ENCODE measurements at places on chromosomes 11 and 22.

- DNase-seq = peak; percentile 51
Measured at GRCh38 chr22:28112548-28113043, 193.5 kb upstream of the PITPNB start.

- DNase-seq = no peak
Measured at GRCh38 chr22:27747396-27748221, 53.9 kb downstream of the MN1 start.

DNA sequence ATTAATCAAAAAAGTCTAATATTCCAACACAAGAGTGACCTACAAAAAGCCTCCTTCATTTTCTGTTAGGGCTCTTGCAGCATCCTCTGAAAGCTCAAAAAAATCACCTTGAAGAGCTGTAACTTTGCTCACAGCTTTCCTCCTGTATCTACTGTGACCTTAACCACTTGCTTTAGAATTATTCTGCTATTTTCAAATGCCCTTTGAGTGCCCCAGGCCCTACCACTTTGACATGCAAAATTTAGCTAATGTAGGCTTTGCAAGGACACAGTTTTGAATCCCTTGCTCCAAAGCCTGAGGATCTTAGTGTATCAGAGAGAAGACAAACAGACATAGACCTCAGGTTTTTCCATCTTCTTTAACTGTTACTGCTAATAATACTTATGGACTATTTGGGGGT, 253.1 kb downstream of the LRRC4C start:
- DNase-seq = no peak

DNA sequence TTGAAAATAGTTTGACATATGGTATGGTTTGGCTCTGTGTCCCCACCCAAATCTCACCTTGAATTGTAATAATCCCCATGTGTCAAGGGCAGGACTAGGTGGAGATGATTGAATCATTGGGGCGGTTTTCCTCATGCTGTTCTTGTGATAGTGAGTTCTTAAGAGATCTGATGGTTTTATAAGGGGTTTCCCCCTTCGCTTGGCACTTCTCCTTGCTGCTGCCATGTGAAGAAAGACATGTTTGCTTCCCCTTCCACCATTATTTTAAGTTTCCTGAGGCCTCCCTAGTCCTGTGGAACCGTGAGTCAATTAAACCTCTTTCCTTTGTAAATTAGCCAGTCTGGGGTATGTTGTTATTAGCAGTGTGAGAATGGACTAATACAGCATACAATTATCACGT, 7.7 kb downstream of the KCTD21 start:
- DNase-seq = no peak

DNA sequence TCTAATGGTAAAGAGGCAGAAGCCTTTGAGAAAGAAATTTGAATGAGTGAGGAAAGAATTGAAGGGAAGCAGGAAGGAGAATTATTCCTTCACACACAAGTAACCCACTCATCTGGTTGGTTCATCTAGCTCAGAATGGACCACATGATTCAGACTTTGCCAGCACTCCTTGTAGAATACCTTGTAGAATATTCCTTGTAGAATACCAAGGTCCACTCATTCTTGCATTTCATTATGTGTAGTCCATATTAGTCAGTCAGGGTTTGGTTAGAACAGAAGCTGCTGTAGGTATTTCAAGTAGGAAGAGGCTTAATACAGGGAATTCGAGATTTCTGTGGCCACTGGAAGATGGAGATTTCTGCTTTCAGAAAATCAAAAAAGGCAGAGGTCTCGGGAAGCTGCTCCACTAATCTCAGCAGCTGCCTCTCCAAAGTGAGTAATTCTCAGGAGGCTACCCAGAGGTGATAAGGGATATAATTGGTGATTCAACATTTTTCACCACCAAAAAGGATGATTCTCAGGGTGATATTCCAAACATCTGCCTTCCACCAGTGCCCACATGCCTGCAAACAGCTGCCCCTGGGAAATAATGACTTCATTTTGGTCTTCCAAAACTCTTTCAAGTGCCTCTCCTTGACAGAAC, 329.1 kb downstream of the TMEM135 start:
- no peak for DNase-seq

DNA sequence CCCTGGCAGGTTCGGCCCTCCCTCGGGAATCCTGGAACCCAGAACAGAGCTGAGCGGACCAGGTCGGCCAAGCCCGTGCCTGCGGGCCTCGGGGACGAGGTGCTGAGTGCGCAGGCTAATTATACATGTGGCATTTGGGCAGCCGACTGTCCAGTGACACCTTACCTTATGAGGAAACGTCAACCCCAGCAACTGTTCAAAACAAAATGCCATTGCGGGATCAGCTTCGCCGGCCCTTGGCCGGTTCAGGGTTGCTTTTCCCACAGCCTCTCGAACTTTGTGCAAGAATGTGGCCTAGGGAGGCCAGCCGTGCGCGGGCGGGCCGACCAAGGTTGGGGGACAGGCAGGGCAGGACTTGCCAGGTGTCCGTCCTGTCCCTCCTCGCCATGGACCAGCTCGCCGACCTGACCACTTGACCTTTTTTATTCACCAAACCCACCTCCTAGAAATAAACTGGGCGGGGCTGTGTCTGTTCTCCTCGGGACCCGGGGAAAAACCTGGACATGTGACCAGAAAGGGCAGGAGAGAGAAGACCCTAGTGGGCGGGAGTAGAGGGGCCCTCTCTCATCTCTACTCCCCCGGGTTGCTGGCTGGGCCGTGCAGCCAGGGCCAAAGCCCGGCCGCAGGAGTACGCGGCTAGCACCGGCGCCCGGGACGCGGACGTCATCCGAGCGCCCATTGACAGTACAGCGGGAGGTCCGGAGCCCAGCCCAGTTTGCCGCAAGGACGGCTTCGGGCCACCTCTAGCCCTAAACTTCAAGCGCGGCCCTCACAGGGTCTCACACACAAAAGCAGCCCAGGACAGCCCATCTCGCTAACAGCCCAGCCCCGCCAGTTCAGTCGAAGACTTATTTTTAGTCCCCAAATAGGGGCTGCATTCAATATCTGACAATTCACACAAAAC, 134.3 kb upstream of the C11orf58 start:
- DNase-seq = no peak

DNA sequence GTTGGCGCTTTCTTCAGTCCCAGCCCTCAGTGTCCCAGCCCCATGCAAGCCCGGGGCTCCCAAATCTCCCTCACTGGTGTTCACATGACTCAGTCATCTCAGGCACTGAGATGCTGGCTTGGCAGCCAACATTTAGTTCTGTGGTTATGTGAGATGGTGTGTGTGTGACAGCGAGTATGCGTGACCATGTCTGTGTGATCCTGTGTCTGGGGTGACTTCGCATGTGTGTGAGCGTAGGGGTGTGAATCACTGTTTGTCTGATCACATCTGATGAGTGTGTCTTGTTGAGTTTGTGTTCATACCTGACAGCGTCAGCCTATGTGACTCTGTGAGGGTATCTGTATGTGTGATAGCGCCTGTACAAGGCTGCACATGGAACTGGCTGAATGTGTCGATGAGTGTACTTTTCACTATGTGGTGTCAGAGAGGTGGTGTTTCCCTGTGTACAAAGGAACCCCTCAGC, 16.2 kb downstream of the CREB3L1 start:
- no peak for DNase-seq

DNA sequence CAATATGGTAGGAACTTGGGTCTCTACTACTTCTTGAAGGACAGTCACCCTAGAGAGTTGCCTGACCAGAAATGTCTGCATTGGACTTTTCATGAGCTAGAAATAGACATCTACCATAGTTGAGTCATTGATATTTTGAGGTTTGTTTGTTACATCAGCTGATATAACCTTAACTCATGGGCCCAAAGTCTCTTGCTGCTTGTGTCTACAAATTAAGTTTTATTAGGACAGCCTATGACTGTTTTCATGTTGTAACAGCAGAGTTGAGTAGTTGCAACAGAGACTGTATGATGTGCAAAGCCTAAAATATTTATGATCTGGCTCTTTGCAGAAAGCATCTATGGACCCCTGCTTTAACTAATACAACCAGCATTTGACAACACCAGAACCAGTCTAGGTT, 155.3 kb downstream of the MIAT start:
- DNase-seq = no peak

- no peak for DNase-seq
Measured at GRCh38 chr11:119120639-119121007, 757 bp upstream of the HINFP start.

DNA sequence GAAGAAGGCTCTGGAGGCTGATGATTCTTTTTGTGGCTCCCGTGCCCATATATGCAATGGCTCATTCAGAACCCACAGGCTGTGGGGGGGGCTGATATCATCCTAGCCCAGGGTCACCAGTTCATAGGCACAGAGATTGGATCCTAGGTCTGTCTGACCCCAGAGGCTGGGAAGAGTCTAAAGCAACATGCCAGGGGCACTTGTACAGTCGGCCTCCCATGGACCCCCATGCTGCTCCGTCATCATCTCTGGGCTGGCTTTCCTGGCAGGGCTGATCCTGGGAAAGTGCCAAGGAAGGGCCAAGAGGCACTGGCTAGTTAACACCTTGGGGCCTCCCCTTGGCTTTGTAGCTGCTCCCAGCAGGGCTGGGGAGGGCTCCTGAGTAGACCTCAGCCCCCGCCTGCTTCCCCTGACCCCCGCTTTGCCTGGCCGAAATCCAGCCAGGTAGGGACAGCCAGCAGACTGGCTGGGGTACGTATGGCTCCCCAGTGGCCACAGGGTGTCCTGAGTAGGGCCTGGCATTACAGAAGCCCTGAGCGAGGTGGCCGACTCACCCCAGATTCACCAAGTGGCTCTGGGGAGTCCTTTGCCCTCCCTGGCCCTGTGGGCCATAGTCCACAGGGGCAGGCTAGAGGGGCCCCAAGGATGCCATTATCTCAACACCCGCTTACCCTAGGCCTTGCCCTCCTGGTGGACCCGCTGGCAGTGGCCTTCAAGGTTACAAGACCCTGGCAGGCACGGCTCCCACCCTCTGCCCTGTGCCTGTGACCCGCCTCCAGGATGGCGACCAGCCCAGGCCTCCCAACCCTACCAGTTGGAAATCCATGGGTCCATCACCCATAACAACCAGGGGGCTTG, 22.5 kb downstream of the FADS3 start:
- no peak for DNase-seq

DNA sequence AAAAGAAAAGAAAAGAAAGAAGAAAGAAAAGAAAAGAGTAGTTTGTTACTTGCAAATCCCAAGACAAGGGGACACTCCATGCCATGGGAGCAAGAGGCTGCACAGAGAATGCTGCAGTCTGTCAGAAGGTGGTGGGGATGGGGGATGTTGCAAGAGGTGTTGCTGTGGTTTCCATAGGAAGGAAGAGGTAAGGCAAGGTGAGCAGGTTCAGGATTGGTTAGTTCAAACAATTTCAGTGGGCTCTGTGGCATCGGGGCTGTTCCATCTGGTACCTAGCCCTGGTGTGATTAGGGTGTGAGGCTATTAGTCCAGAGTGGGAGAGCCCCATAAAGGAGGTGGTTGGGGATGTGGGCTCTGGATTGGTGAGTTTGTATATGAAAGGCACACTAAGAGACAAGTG, 172.7 kb downstream of the BCR start:
- DNase-seq = no peak

DNA sequence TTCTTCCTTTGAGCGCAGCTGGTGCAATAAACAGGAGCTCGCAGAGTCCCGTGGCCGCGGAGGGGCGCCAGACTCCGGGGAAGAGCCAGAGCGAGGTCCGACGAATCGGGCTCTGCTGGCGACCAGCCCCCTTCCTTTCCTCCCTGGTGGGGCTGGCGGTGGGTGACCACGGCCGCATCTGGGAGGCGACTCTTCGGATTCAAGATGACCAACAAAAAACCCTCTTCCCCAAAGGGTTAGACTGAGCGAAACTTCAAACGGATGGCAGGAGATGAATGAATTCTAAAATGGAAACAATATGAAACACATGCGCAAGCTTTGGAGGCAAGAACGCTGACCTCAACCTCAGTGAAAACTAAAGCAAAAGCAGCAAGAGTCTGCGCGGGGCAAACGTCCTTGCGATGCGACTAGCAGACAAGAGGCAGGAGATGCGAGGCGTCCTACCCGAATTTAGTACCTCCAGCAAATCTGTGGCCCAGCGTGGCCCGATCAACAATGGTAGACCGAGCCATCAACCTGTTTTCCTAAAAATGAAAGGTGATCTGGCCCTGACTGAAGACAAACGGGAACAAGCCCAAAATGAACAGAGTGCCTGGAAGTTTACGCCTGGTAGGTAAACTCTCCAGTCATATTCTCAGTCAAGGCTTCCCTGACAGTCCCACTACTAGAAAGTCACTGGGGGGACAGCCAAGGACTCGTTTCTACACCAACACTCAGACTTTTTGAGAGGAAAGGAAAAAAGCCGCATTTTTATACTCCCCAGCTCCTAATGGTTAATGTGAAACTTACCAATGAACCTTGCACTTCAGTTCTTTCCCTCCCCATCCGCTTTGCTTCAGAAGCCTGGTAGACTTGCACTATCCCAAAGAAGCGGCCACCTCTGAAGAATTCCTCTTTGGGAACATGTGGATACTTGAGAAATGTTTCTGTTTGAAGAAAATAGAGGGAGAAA, 11.6 kb downstream of the MMP3 start:
- DNase-seq = no peak

DNA sequence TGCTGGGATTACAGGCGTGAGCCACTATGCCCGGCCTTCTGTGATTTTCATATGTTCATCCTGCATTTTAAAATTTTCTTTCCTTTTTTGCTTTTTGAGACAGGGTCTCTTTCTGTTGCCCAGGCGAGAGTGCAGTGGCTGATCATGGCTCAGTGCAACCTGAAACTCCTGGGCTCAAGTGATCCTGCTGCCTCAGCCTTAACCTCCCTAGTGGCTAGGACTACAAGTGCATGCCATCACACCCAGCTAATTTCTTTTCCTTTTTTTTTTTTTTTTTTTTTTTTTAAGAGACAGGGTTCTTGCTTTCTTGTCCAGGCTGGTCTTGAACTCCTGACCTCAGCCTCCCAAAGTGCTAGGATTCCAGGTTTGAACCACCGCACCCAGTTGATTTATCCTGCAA, 54.1 kb upstream of the WT1 start:
- no peak for DNase-seq

DNA sequence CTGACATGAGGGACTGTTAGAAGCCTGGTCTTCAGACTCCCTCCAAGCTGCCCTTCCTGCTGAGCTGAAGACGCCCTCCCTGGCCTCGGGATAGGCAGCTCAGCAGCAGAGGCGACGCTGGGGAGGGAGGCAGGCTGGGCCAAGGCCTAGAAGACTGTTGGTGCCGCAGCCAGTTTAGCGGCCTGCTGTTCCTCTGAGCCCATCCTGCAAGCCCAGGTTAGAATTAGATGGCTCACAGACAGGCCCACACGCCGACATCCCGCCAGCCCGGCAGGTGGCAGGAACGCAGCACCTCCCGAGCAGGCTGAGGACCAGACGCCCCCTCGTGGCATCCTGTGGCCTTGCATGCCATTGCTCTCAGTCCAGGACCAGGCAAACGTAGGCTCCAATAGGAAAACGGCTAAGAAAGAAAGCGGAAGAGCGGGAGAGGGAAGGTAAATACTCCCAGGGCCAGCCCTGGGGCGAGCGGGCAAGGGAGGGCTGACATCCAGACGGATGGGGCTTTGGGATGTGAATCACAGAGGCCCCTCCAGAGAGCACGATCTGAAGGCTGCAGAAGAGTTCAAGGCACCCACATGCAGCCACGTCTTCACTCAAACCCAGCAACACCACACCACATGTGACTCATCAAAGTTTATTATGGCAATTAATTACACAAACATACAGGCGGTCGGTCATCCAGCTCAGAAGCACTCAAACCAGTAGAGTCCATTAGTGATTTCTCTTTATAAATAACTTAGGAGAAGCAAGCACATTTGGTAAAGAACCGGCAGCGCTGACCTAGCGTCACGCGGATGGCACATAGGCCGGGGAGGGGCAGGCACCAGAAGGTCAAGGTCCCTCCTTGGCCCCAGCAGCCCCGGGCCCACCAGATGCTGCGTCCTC, 27.6 kb downstream of the CD5 start:
- peak; percentile 94 for DNase-seq

GRCh38 chr11:975827-976226, 50.2 kb downstream of the AP2A2 start:
- peak; percentile 74 for DNase-seq

GRCh38 chr11:123537726-123538125, 107.7 kb downstream of the GRAMD1B start:
- DNase-seq = no peak
